ENCODE measurements at places on chromosomes 2 and 18. TPM values are rescaled to one million over a fixed set of nuclear protein-coding genes. Genes with fewer than 3 reads are reported as not detected.

GAL3ST2 gene
- total RNA-seq = 1.5 TPM

LCT gene
- not detected for total RNA-seq

ITPRID2 gene
- total RNA-seq = 79.7 TPM

SERPINB7 gene
- total RNA-seq = not detected

STAT4 gene
- 83.0 TPM for total RNA-seq

MATN3 gene
- total RNA-seq = not detected

CYBRD1 gene
- 0.45 TPM for total RNA-seq

BOLL gene
- total RNA-seq = not detected

DYNAP gene
- not detected for total RNA-seq

ALPP gene
- total RNA-seq = not detected

LYG2 gene
- not detected for total RNA-seq

Measured in CD4-positive, alpha-beta T cell (primary cell).